ENCODE measurements at places on chromosomes 11 and 22. TPM values are rescaled to one million over a fixed set of nuclear protein-coding genes. Genes with fewer than 3 reads are reported as not detected.

- H3K4me3 ChIP-seq: no peak overlapping the region
- peaks cover 2% of the 10 kb centered on the region for H3K4me1 ChIP-seq
- no peak overlapping the region for H3K27ac ChIP-seq
- DNase-seq: no peak
Observed at GRCh38 chr22:30033901-30034300, 46.4 kb upstream of the HORMAD2 start.

Gene APOBEC3H
- not detected for total RNA-seq

DNA sequence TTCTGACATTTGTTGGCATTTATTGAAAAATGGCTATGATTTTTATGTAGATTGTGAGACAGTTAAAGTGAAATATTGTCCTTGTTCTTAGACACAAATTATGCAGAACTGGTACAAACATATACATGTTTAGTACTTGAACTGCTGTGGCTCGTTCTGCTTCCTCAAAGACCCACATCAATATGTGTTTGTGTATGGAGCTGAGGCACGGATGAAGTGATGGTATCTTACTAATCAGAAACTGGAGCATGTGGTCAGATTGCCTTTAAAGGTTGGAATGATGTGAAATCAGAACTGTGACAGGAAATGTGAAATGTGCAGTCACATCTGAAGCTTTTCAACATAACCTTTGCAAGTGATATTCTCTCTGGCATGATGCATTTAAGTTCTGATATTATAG is 130.4 kb downstream of the NAV2 start:
- H3K27me3 ChIP-seq: no peaks in the 10 kb centered on the region
- no peaks in the 10 kb centered on the region for H3K36me3 ChIP-seq
- no peak for DNase-seq

Gene OR51E2
- 0.20 TPM for total RNA-seq

DNA sequence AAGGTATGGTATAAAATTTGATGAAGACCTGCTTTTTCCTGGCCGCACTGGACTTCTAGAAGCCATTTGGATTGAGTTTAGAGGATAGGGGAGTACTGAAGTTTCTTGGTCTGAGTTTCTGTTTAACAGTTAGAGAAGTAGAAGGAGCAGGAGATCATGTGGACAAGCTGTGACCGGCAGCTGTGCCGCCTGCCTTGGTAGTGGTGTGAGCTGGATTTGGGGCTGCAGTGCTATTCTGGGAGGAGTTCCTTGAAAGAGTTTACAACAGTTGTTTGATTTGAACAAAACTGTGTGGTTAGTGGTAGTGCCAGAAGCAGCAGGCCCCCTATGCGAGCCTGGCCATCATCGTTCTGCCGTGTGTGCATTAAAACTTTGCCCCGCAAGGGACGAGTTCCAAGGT is 105.2 kb downstream of the PDHX start:
- no peaks in the 10 kb centered on the region for H3K4me1 ChIP-seq
- no peaks in the 10 kb centered on the region for H3K27me3 ChIP-seq
- no peak overlapping the region for H3K4me3 ChIP-seq
- H3K36me3 ChIP-seq: no peaks in the 10 kb centered on the region
- no peak overlapping the region for H3K27ac ChIP-seq

All from tibial nerve (tissue), 4 donors.